Left forelimb (tissue), 1 donor: ENCODE measurements at places on chromosomes 5 and 9.
A peak's percentile ranks its signal among the peaks of the same experiment; 100 is the strongest.

GRCh38 chr5:23257656-23258055 is 249.8 kb upstream of the PRDM9 start:
- DNase-seq, result no peak

DNA sequence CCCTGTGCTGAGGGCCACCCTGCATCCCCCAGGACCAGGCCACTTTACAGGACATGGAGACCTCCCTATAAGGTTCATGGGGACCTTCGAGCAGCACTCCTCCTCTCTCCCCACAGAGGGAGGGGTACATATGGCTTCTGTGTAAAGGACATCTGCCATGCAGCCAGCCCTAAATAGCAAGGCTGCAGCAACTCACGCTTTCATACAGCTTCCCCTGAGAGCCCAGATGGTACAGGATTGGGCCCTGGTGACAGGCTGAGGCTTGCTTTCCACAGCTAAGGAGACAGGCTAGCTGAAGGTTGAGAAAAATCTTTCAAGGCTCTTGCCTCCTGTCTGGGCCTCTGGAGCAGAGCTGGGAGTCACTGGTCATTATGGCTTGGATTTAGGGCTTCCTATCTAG is 147.0 kb upstream of the ZNF366 start:
- no peak for DNase-seq

- DNase-seq, result no peak
Observed at GRCh38 chr5:96159043-96159442, 197.4 kb upstream of the ELL2 start.

DNA sequence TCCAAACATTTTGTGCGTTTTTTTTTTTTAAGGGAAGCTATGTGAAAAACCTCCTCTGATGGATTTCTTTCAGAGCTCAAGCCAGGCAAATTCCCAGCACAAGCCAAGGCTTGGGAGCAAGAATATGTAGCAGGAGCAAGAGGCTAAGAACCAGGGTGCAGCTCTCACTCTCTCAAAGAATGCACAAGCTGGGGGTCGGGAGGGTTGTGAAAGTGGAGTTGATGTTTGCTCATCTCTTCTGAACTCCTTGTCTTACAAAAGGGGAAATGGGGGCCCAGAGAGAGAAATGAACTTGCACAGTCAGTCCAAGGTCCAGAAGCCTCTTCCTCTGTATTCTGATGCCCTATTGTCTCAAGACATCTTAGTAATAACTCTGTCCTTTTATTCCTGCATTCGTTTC is 7.7 kb upstream of the TRAF1 start:
- no peak for DNase-seq

DNA sequence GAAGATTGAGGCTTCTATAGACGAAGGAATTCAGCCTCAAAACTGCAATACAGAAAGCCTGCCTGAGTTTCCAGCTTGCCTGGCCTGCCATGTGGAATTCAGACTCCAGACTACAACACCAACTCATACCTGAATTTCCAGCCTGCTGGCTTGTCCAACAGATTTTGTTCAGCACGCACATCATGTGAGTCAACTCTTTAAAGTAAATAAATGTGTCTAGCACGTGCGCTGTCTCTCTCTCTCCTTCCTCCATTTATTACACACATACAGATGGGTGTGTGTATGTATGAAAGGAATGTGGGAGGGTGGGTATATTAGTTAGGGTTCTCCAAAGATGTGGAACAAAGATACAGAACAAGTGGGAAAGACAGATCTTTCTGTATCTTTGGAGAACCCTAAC is 82.4 kb upstream of the TAS2R1 start:
- DNase-seq, result no peak

GRCh38 chr5:153358315-153358976 is 132.0 kb upstream of the GRIA1 start:
- no peak for DNase-seq

- no peak for DNase-seq
Observed at GRCh38 chr9:111050819-111051218, 12.5 kb upstream of the LPAR1 start.

GRCh38 chr9:96082516-96083232 is 207.2 kb downstream of the ERCC6L2 start:
- peak; percentile 58 for DNase-seq

- no peak for DNase-seq
Observed at GRCh38 chr9:110078604-110079003, 129.4 kb downstream of the C9orf152 start.
